ENCODE measurements at places on chromosomes 11 and 22.
A peak's percentile ranks its signal among the peaks of the same experiment; 100 is the strongest.

GRCh38 chr22:31271026-31271425 is 21.3 kb downstream of the PIK3IP1 start:
- H3K36me3 ChIP-seq, result peaks cover 13% of the 10 kb centered on the region
- no peaks in the 10 kb centered on the region for H3K4me1 ChIP-seq
- no peaks in the 10 kb centered on the region for H3K27me3 ChIP-seq
- no peak overlapping the region for H3K27ac ChIP-seq
- DNase-seq, result no peak
- H3K4me3 ChIP-seq, result no peak overlapping the region

GRCh38 chr11:74272276-74272675 is 39.2 kb downstream of the P4HA3 start:
- H3K27me3 ChIP-seq, result no peaks in the 10 kb centered on the region
- no peak overlapping the region for H3K4me3 ChIP-seq
- H3K36me3 ChIP-seq, result no peaks in the 10 kb centered on the region
- no peak overlapping the region for H3K27ac ChIP-seq

GRCh38 chr11:121766991-121767390 is 314.2 kb upstream of the SORL1-AS1 start:
- no peak for DNase-seq
- H3K4me1 ChIP-seq, result no peaks in the 10 kb centered on the region
- no peaks in the 10 kb centered on the region for H3K27me3 ChIP-seq
- no peak overlapping the region for H3K27ac ChIP-seq
- H3K4me3 ChIP-seq, result no peak overlapping the region
- H3K36me3 ChIP-seq, result no peaks in the 10 kb centered on the region

DNA sequence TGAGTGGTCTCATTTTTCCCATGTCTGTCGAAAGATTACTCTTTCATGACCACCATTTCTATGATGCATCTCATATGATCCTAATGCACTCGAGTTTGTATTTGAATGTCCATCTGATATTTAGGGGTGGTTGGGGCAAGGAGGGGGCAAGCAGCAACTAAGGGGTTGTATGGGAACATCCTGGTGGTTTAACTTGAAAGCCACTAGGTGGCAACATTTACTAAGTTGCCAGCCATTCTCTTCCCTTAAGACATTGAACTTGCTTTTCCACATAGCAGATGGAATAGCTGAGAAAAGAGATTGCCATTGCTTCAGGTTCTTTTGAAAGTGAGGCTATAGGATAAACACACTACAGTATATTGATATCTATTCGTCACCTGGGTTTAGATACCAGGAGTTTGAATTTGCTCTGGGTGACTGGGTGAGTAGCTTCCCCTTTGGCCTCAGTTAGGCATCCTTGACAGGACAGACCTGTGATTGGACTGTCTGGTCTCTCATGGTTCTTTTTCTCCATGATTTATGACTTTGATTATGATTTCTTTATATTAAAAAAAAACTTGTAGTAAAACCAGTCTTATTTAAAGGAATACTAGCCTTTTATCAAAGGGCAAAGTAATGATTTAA is 32.4 kb downstream of the NF2 start:
- peak; percentile 69 for DNase-seq
- no peaks in the 10 kb centered on the region for H3K27me3 ChIP-seq
- no peak overlapping the region for H3K4me3 ChIP-seq
- H3K36me3 ChIP-seq, result peaks cover 2% of the 10 kb centered on the region

GRCh38 chr11:35098855-35099254 is 40.1 kb upstream of the CD44 start:
- DNase-seq, result no peak
- H3K4me1 ChIP-seq, result peaks cover 20% of the 10 kb centered on the region
- no peaks in the 10 kb centered on the region for H3K36me3 ChIP-seq
- no peaks in the 10 kb centered on the region for H3K27me3 ChIP-seq

DNA sequence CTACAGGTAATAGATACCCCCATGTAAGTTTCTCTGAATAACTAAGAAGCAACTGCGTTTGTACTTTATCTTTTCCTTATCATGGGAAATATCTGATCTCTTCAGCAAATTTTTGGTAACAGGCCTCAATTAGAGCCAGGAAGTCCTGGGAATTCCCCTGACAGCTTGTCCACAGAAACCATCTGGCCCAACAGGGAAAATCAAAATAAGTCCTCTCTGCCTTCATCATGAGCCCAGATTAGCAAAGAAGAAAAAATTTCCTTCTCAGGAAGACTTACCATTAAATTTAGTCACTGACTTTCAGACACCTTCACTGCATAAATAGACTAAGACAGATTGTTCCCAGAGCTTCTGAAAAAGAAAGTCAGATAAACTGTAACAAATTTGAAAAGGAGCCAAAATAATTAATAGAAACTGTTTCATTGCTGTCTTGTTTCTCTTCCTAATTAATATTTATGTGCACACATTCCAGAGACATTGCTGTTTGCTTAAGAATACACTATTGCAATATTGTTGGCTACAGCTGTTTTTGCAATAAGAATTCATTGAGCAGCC is 278.1 kb upstream of the FAT3 start:
- no peaks in the 10 kb centered on the region for H3K27me3 ChIP-seq
- H3K27ac ChIP-seq, result no peak overlapping the region
- H3K36me3 ChIP-seq, result no peaks in the 10 kb centered on the region
- peak; percentile 43 for DNase-seq

DNA sequence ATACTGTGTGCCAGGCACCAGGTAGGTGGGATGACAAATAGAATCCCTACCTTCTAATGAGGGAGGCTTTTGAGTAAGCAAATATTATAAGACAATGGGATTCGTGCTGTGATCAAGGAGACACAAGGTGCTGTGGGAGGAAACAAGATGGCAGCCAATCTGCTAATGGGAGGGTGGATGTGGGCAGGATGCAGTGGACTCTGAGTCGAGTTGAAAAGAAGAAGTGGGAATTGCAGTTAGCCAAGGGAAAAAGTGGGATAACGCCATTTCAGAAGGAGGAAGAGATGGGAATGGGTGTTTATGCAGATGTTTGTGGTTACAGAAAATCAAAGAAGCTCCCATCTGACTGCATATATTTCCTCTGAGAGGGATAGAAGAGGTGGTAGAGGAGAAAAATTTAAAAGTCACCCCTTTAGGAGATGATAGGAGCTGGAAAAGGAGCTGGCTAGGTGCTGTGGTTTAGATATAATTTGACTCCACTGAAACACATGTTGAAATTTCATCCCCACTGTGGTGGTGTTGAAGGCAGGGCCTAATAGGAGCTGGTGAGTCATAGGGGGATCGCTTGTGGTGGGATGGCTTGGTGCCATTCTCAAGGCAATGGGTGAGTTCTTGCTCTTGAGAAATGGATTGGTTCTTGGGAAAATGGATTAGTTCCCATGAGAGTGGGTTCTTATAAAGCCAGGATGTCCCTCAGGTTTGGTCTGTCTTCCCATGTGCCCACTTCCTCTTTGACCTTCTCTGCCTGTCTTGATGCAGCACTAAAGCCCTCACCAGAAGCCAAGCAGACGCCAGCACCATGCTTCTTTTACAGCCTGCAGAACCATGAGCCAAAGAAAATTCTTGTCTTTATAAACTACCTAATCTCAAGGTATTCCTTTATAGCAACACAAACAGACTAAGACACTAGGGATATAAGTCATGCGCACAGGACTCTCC is 30.0 kb upstream of the POU2AF1 start:
- peak; percentile 76 for DNase-seq
- H3K27me3 ChIP-seq, result peaks cover 10% of the 10 kb centered on the region
- H3K27ac ChIP-seq, result no peak overlapping the region
- H3K4me3 ChIP-seq, result no peak overlapping the region
- no peaks in the 10 kb centered on the region for H3K36me3 ChIP-seq

GRCh38 chr11:36729825-36730224 is 131.8 kb upstream of the RAG2 start:
- no peak overlapping the region for H3K4me3 ChIP-seq
- H3K27me3 ChIP-seq, result no peaks in the 10 kb centered on the region

DNA sequence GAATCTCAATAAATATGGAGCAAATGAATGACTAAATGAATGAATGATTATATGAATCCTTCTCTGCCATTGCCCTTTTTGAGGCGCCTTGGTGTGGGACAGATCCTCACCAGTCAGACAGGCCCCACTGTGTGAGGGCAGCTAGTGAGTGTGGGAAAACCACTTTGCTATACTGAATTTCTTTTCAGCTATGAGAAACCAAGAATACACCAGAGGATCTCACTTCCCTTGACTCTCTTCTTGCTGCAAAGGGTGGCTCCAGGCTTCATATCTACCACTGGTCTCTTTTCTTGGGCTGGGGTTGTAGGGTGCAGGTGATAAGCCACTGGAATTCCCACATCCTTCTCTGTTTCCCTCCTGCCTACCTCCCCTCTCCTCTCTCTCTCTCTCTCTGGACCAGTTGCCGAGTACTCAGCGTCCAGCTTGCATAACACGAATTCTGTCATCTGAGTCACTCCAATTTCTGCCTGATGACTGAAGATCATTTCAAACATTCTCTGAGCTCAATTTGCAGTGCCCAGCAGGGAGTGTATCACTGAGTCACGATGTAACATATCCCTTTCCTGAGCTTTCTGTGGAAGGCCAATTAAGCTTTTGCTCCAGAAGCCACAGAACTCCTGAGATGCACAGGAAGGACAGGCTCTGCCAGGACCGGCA is 304.3 kb upstream of the NCAM1 start:
- H3K4me1 ChIP-seq, result peaks cover 4% of the 10 kb centered on the region
- H3K27me3 ChIP-seq, result no peaks in the 10 kb centered on the region
- no peaks in the 10 kb centered on the region for H3K36me3 ChIP-seq
- H3K4me3 ChIP-seq, result no peak overlapping the region
- peak; percentile 44 for DNase-seq

DNA sequence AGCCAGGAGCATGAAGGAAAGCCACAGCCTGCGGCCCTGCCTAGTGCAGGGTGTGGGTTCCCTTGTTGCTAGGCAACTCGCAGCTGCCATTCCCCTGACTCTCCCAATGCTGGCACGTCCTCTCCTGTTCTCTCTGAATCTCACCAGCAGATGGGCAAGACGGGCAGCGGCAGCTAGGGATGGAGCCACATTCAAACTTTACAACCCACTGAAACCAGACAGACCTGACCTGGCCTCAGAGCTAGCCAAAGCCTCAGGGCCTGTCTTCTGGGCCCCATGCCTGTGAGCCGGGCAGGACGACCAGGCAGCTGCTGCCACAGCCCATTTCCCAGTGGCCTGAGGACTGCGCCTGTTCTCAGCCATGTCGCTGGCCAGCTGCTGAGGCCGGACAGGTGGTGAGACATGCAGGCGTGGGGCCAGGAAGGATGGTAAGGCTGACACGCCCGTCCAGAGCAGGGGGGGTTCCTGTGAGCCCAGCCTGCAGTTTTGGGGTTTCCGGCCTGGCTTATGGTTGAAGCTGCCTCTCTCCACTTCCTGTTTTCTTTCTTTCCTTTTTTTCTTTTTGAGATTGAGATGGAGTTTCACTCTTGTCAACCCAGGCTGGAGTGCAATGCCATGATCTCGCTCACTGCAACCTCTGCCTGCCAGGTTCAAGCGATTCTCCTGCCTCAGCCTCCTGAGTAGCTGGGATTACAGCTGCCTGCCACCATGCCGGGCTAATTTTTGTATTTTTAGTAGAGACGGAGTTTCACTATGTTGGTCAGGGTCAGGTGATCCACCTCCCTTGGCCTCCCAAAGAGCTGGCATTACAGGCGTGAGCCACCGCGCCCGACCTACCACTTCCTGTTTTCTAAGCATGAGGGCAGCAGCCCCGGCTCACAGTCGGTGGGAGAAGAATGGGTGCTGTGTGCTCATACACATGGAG is 4.1 kb downstream of the SUN2 start:
- no peaks in the 10 kb centered on the region for H3K27me3 ChIP-seq
- H3K36me3 ChIP-seq, result peaks cover 35% of the 10 kb centered on the region
- no peak overlapping the region for H3K27ac ChIP-seq
- peak; percentile 37 for DNase-seq
- peaks cover 6% of the 10 kb centered on the region for H3K4me1 ChIP-seq
- no peak overlapping the region for H3K4me3 ChIP-seq

DNA sequence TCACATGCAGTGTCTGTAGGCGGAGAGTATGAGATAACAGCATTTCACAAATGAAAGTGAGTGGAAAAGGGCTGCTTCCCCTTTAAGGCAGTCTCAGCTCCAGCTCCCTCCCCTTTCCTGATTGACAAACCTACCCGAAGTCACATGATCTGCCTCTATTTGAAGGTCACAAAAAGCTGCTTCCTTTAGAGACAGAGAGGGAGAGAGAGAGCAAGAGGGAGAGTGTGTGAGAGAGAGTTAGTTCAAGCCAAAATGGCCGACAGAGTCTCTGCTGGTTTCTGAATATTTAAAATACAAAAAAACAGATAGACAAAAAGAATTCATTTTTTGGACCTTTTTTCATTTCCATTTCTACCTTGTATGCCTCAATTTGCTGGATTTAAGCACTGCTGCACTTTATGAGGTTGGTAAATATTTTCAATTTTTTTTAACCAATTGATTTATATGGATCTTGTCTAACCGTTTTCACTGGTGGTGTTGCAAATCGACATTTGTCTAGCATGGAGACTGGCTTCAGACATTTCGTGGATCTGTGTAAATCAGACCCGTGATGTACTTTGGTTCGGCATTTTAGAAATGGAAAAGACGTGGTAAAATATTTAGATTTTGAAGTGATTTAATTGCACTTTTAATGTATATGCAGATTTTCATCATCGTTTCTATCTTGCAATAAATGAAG is at the start of gene TNRC6B:
TSS of gene TNRC6B (plus strand) at position 188 of the 679 bp plus-strand sequence. CDS start at position 399, 211 bp downstream.
- H3K27me3 ChIP-seq, result no peaks in the 10 kb centered on the region
- DNase-seq, result peak; percentile 98
- peak within 1 kb of the TSS; percentile 98 for H3K4me3 ChIP-seq
- no peaks in the 10 kb centered on the region for H3K36me3 ChIP-seq
- peak within 1 kb of the TSS; percentile 80 for H3K27ac ChIP-seq
- H3K4me1 ChIP-seq, result peaks cover 10% of the 10 kb centered on the region

GRCh38 chr11:87033561-87033960 is 4.2 kb upstream of the TMEM135 start:
- H3K27me3 ChIP-seq, result no peaks in the 10 kb centered on the region
- H3K4me3 ChIP-seq, result no peak overlapping the region
- H3K27ac ChIP-seq, result no peak overlapping the region
- no peak for DNase-seq
- H3K4me1 ChIP-seq, result peaks cover 2% of the 10 kb centered on the region
- H3K36me3 ChIP-seq, result no peaks in the 10 kb centered on the region

DNA sequence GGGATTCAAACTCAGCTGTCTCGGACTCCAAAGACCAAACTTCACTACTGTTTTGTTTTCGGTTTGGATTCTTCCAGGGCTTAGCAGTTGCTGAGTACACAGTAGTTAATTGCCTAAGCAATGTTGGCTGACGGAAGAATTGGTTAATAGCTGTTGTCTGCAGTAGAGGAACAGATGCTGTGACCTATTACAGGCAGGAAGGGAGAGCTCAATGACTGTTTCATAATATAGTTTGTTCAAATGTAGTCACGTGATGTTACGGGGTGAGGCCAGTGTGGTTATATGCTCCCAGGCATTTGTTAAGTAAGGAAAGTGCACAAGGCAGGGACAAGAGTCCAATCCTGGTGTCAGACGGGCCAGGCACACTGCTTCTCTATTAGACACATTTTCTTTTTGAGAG is 222.6 kb upstream of the CCDC90B start:
- no peaks in the 10 kb centered on the region for H3K27me3 ChIP-seq
- no peaks in the 10 kb centered on the region for H3K36me3 ChIP-seq
- DNase-seq, result no peak
- H3K4me3 ChIP-seq, result no peak overlapping the region

- H3K27me3 ChIP-seq, result no peaks in the 10 kb centered on the region
- H3K36me3 ChIP-seq, result no peaks in the 10 kb centered on the region
- H3K4me1 ChIP-seq, result peaks cover 2% of the 10 kb centered on the region
- no peak overlapping the region for H3K27ac ChIP-seq
- no peak overlapping the region for H3K4me3 ChIP-seq
- no peak for DNase-seq
These were observed 258.7 kb upstream of the CCDC90B start for GRCh38 chr11:83544846-83545245.
